Keratinocyte (primary cell): ENCODE measurements at places on chromosomes 3 and 15. TPM values are rescaled to one million over a fixed set of nuclear protein-coding genes. Genes with fewer than 3 reads are reported as not detected.

DNA sequence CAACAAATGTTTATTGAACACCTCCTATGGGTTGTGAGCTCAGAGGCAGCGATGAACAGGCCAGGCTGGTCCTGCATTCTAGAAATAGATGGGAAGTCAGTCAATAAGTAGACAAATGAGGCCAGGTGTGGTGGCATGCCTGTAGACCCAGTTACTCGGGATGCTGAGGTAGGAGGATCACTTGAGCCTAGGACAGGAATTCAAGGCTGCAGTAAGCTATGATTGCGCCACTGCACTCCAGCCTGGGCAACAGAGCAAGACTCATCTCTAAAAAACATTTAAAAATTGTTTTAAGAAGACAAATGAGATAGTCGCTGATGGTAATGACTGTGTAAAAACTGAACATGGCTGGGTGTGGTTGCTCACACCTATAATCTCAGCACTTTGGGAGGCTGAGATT lies 4.4 kb upstream of the RHO start:
- peaks cover 5% of the 10 kb centered on the region for H3K27me3 ChIP-seq
- H3K4me1 ChIP-seq = no peaks in the 10 kb centered on the region
- no peak overlapping the region for H3K4me3 ChIP-seq

CPN2 gene
- polyA plus RNA-seq = not detected in 3 replicates

TTBK2 gene
- polyA plus RNA-seq = 4.7 to 7.3 TPM (median 4.8 TPM) in 3 replicates

DNA sequence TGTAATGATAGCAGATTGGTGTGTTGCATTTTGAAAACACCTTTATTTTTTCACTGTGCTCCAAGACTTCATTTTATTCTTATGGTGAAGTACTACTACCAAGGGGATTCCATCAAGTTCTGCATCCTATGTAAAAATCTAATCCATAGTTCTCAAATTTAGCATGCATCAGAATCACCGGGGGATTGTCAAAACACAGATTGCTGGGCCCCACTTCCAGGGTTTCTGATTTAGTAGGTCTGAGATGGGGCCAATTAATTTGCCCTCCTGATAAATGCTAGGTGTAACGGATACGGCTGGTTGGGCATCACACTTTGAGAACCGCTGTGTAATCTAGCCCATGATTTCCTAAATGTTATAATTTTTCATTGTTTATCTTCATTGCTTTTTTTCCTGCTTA lies 692 bp downstream of the ZWILCH start:
- peaks cover 17% of the 10 kb centered on the region for H3K4me1 ChIP-seq
- DNase-seq = no peak
- H3K27me3 ChIP-seq = no peaks in the 10 kb centered on the region
- H3K27ac ChIP-seq = peak overlapping the region; percentile 99
- peak overlapping the region; percentile 98 for H3K4me3 ChIP-seq

IGF2BP2 gene
- 8.2 to 21.2 TPM (median 13.7 TPM) in 3 replicates for polyA plus RNA-seq

GRCh38 chr15:31268911-31269784 lies 57.5 kb upstream of the KLF13 start:
- DNase-seq = no peak
- no peak overlapping the region for H3K4me3 ChIP-seq
- H3K27me3 ChIP-seq = no peaks in the 10 kb centered on the region
- peaks cover 3% of the 10 kb centered on the region for H3K4me1 ChIP-seq

- H3K27ac ChIP-seq = peak overlapping the region; percentile 73
- no peaks in the 10 kb centered on the region for H3K36me3 ChIP-seq
- no peak overlapping the region for H3K4me3 ChIP-seq
- no peaks in the 10 kb centered on the region for H3K27me3 ChIP-seq
- peaks cover 50% of the 10 kb centered on the region for H3K4me1 ChIP-seq
- DNase-seq = no peak
Observed at GRCh38 chr3:170751083-170751898, 118.7 kb downstream of the RPL22L1 start.

DNA sequence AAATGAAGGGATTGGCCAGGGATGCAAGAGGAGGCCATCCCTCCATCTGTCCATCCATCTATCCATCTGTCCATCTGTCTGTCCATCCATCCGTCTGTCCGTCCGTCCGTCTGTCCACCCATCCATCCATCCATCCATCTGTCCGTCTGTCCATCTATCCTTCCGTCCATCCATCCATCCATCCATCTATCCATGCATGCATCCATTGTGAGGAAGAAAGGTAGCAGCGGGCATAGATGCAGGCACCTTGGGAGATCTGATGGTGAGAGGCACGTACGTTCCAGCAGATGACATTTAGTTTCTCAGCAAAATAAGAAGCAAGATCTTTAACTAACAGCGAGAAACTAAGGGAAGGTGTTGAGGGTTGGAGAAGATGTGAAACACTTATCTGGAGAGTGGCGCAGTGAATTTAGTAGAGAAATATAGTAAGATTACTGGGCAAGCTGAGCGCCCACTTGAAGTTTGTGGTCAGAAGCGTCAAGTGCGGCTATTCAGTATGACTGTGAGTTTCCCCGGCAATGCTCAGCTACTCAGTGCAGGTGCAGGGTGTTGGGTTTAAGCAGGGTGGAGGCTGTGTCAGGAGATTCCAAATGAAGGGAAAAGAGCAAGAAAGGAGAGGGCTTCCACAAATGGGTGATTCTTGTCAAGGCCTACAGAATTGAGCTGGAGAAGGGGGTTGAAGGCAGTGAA lies 22.4 kb upstream of the SRP14 start:
- H3K36me3 ChIP-seq = no peaks in the 10 kb centered on the region
- H3K27ac ChIP-seq = no peak overlapping the region
- peaks cover 29% of the 10 kb centered on the region for H3K4me1 ChIP-seq
- peaks cover 5% of the 10 kb centered on the region for H3K27me3 ChIP-seq

GRCh38 chr3:126118591-126118990 lies 34.7 kb upstream of the SLC41A3 start:
- H3K27ac ChIP-seq = no peak overlapping the region
- no peak for DNase-seq
- no peaks in the 10 kb centered on the region for H3K36me3 ChIP-seq

DNA sequence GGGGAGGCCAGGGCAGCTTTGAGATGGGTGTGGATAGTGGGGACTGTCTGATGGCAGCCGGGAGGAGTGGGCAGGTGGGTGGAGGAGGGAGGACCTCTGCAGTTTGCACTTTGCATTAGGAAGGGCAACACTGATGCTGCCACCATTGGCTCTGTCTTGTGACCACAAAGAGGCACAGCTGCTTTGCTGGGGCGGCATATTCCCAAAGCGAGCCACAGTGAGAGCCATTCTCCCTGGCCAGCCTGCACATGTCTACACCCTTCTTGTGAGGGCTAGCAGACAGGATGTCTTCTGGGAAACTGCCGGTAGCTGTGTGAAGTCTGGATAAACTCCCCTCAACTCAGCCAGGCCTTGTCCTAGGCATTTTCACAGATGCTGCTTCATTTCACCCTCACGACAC lies 38.3 kb downstream of the CCNB2 start:
- H3K27me3 ChIP-seq = no peaks in the 10 kb centered on the region
- DNase-seq = no peak
- no peak overlapping the region for H3K4me3 ChIP-seq
- peaks cover 36% of the 10 kb centered on the region for H3K36me3 ChIP-seq
- no peak overlapping the region for H3K27ac ChIP-seq
